CD4-positive, CD25-positive, alpha-beta regulatory T cell (primary cell): ENCODE measurements at places on chromosomes 4 and X.

DNA sequence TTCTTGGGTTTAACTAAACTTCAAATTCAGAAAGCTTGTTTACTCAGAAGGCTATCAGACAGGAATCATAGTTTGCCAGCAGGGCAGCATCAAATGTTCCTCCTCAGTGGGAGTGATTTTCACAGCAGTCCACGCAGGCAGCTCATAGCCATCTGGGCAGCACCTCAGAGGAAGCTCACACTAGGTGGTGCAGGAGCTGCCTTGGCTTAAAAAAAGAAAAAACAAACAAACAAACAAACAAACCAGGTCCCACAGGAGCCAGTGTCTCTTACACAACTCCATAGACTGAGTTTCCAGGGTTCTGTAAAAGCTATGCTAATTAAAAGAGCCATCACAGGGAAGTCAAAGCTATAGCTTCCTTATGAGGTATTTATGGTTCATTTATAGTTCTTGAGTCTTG is 10.5 kb upstream of the KLHL5 start:
- no peaks in the 10 kb centered on the region for H3K27me3 ChIP-seq
- DNase-seq: no peak
- H3K27ac ChIP-seq: no peak overlapping the region
- H3K4me3 ChIP-seq: no peak overlapping the region
- H3K4me1 ChIP-seq: peaks cover 17% of the 10 kb centered on the region

- no peak overlapping the region for H3K27ac ChIP-seq
- no peak overlapping the region for H3K4me3 ChIP-seq
- H3K4me1 ChIP-seq: no peaks in the 10 kb centered on the region
- no peak for DNase-seq
These were observed 55.9 kb downstream of the HTRA3 start for GRCh38 chr4:8325291-8325973.

- peak overlapping the region; percentile 62 for H3K4me3 ChIP-seq
- no peaks in the 10 kb centered on the region for H3K36me3 ChIP-seq
These were observed 92.0 kb upstream of the TEX13D start for GRCh38 chrX:124240422-124240821.

GRCh38 chrX:136417806-136418205 is 69.9 kb upstream of the BRS3 start:
- no peak overlapping the region for H3K4me3 ChIP-seq
- H3K4me1 ChIP-seq: no peaks in the 10 kb centered on the region
- no peak overlapping the region for H3K27ac ChIP-seq

DNA sequence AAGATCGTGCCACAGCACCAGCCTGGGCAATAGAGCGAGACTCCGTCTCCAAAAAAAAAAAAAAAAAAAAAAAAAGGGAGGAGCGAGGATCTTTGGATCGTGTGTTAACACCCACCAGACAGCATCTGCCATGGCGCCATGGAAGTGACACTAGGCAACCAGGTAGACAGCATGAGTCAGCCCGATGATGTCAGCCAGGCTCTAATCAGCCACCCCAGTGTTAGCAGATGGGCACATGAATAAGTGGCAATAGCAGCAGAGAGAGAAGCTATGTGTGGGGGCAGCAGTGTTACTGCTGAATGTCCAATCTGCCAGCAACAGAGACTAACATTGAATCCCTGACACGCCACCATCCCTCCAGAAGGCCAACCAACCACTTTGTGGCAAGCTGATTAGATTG is 6.6 kb downstream of the SYN1 start:
- no peaks in the 10 kb centered on the region for H3K36me3 ChIP-seq
- H3K27me3 ChIP-seq: no peaks in the 10 kb centered on the region
- no peak overlapping the region for H3K4me3 ChIP-seq
- no peak for DNase-seq
- no peaks in the 10 kb centered on the region for H3K4me1 ChIP-seq

GRCh38 chrX:110277609-110278008 is 40.3 kb downstream of the AMMECR1 start:
- H3K36me3 ChIP-seq: no peaks in the 10 kb centered on the region
- DNase-seq: no peak
- H3K4me1 ChIP-seq: peaks cover 18% of the 10 kb centered on the region
- no peak overlapping the region for H3K27ac ChIP-seq

DNA sequence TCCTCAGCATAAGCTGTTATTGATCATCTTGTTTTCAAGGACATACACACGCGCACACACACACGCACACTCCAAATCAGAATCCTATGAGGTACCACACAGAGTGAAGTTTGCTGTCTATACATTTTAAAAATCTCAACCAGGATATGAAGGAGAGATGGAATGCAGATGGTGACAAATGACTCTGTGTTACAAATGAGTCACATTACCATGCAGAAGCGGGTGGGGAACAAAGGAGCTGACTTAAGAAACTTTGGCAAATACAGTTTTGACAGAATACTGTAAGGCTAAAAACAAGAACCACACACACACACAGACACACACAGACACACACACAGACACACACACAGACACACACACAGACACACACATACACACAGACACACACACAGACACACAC is 81.7 kb downstream of the RELL1 start:
- H3K36me3 ChIP-seq: no peaks in the 10 kb centered on the region
- no peaks in the 10 kb centered on the region for H3K4me1 ChIP-seq
- H3K27ac ChIP-seq: no peak overlapping the region
- no peak for DNase-seq
- H3K27me3 ChIP-seq: no peaks in the 10 kb centered on the region

GRCh38 chr4:62455871-62456270 is 1255.7 kb downstream of the ADGRL3 start:
- DNase-seq: no peak
- H3K27me3 ChIP-seq: no peaks in the 10 kb centered on the region
- H3K36me3 ChIP-seq: no peaks in the 10 kb centered on the region
- H3K27ac ChIP-seq: no peak overlapping the region
- no peaks in the 10 kb centered on the region for H3K4me1 ChIP-seq
